Mesendoderm (in vitro differentiated cells): ENCODE measurements at places on chromosomes 3 and 15.

DNA sequence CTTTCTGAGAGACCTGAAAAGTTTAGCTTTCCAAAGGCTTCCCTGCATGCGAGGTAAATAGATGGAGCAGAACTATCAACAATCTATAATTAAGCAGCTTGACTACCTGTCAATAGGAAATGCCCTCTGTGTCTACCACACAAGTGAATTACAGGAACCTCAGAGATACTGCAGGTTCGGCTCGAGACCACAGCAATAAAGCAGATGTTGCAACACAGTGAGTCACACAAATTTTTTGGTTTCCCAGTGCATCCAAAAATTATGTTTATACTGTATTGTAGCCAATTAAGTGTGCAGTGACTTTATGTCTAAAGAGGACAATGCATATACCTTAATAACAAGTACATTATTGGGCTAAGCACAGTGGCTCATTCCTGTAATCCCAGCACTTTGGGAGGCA, 252.0 kb downstream of the UBE2E2 start:
- no peak overlapping the region for H3K4me3 ChIP-seq
- H3K27ac ChIP-seq, result no peak overlapping the region
- H3K36me3 ChIP-seq, result no peaks in the 10 kb centered on the region
- no peaks in the 10 kb centered on the region for H3K4me1 ChIP-seq

DNA sequence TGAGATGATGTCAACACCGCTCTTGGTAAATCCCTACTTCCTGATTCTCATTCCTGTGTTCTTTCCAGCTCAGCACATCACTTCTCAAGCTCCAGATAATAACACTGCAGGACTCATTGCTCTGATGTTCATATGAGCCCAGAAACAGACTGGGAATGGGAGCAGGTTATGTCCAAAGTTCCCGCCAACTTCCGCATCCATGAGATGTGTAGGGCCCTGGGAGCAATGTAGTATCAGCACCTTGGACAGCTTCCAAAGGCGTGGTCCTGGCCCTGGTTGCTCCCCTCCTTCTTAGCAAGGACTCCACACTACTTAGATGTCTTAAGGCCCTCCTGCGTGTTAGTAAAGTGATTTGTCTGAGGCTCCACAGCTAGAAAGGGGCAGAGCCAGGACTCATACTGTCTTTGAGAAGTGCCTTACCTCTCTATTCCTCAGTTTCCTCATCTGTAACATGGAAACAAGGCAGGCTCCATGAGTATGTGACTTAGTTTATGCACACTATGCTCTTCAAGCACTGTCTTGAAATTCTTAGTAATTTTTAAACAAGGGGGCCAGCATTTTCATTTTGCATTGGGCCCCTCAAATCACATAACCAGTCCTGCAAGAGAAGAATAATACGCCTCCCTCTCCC, 27.9 kb upstream of the SLC6A1 start:
- H3K4me3 ChIP-seq, result no peak overlapping the region
- DNase-seq, result peak; percentile 59
- H3K4me1 ChIP-seq, result no peaks in the 10 kb centered on the region

- no peak overlapping the region for H3K27ac ChIP-seq
- H3K27me3 ChIP-seq, result no peaks in the 10 kb centered on the region
- no peaks in the 10 kb centered on the region for H3K36me3 ChIP-seq
- no peak for DNase-seq
- H3K4me1 ChIP-seq, result no peaks in the 10 kb centered on the region
Measured at GRCh38 chr15:36507458-36507857, 72.0 kb upstream of the CDIN1 start.

DNA sequence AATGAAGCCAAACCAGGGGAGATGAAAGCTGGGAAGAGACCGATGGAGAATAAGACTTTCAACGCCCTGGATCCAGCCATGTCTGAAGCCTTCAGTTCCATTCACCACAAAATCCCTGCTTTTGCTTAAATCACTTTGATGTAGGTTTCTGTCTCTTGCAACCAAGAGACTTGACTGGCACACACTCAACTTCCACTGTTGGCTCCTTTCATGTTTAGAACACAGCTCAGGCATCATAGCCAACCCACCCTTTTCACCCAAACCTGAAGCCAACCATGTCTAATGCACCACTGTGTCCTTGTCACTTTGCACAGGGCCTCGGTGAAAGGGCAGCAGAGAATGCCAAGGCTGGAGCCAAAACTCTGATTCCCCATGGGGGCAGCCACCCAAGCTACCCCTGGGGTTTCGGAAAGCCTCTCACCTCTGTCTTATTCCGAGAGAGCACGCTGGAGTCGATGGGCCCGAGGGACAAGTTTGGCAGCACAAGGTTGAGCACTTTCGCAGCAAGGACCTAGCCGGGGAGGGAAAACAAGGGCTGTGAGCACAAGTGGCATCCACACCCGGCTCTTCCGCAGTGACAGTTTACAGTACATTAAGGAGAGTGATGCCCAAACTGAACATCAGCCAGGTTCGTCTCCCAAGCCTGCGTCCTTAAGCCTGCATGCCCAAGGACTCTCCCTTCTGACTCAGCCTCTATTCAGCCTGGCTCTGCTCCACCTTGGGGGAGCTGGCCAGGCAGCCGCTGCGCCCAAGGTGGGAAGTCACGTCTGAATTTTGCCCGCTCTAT, 37.6 kb downstream of the ABTB1 start:
- H3K27ac ChIP-seq, result no peak overlapping the region
- peaks cover 2% of the 10 kb centered on the region for H3K4me1 ChIP-seq
- H3K27me3 ChIP-seq, result no peaks in the 10 kb centered on the region
- H3K4me3 ChIP-seq, result no peak overlapping the region
- no peaks in the 10 kb centered on the region for H3K36me3 ChIP-seq

DNA sequence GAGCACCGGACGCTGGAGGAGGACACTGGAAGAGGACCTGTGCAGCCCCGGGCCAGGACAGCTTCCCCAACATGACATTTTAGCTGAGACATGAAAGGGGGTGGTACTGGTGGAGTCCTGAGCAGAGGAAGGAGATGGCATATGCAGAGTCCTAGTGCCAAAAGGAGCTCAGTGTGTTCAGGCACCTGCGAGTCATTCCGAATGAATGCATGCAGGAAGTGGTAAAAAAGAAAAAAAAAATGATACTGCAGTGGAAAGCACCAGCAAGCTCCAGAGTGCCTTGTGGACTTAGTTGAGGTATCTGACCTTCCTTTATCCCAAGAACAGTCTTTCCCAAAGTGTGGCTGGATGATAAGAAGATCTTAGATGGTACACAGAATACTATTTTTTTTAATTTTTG, 6.6 kb upstream of the ZNF148 start:
- DNase-seq, result no peak
- H3K4me1 ChIP-seq, result no peaks in the 10 kb centered on the region
- no peaks in the 10 kb centered on the region for H3K27me3 ChIP-seq
- no peak overlapping the region for H3K27ac ChIP-seq

GRCh38 chr3:48187579-48188265, 495 bp downstream of the CDC25A start:
- H3K4me1 ChIP-seq, result peaks cover 4% of the 10 kb centered on the region
- H3K4me3 ChIP-seq, result peak overlapping the region; percentile 98
- no peaks in the 10 kb centered on the region for H3K27me3 ChIP-seq
- peak; percentile 59 for DNase-seq

- H3K27me3 ChIP-seq, result peaks cover 4% of the 10 kb centered on the region
- H3K4me3 ChIP-seq, result no peak overlapping the region
- no peak overlapping the region for H3K27ac ChIP-seq
- no peak for DNase-seq
- H3K36me3 ChIP-seq, result no peaks in the 10 kb centered on the region
Measured at GRCh38 chr3:185361920-185362319, 1.0 kb upstream of the MAP3K13 start.

DNA sequence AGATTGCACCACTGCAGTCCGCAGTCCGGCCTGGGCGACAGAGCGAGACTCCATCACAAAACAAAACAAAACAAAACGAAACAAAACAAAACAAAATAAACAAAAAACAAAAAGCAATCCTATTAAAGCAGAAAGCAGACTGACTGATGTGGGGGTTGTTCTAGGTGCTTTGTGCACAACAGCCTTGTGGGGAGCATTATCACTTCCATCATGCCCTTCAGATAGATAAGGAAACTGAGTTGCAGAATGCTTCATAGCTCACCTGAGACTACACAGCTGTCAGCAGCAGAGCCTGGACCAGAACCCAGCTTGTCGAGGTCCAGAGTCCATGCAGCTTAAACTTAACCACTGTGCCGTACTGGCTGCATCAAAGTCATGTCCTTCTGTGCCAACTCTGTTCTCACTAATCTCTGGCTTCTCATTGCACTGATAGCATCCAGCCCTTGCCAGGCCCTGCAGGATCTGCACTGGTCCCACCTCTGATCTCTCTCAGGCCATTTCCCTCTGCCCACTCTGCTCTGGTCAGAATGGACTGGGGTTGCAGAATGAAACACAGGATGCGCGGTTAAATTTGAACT, 47.6 kb upstream of the MRPS22 start:
- H3K36me3 ChIP-seq, result no peaks in the 10 kb centered on the region
- no peak overlapping the region for H3K4me3 ChIP-seq
- no peaks in the 10 kb centered on the region for H3K27me3 ChIP-seq
- no peak overlapping the region for H3K27ac ChIP-seq

DNA sequence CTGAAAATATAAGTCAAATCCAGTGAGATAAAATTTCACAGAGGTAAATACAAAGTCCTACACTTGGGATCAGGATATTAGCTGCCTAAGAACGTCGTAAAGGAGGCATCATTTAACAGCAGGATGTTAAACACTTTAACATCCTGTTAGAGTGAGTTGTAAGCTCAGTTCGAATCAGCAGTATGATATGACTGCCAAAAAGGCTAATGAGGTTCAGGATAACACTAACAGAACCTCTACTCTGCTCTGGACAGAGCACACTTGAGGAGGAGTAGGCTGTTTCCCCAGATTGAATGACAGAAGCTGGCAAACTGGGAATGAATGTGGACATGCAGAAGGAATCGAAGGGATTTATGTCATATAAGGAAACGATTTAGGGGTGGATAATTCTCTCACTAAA, 227.1 kb upstream of the CD96 start:
- no peaks in the 10 kb centered on the region for H3K27me3 ChIP-seq
- H3K27ac ChIP-seq, result no peak overlapping the region
- no peak overlapping the region for H3K4me3 ChIP-seq
- H3K36me3 ChIP-seq, result no peaks in the 10 kb centered on the region
- H3K4me1 ChIP-seq, result peaks cover 2% of the 10 kb centered on the region

GRCh38 chr3:152199102-152199840, 69.5 kb upstream of the MBNL1 start:
- H3K27me3 ChIP-seq, result no peaks in the 10 kb centered on the region
- no peak overlapping the region for H3K27ac ChIP-seq
- no peaks in the 10 kb centered on the region for H3K4me1 ChIP-seq
- no peak overlapping the region for H3K4me3 ChIP-seq
- no peaks in the 10 kb centered on the region for H3K36me3 ChIP-seq
- no peak for DNase-seq

GRCh38 chr3:21754839-21755238, 3.8 kb upstream of the ZNF385D start:
- no peaks in the 10 kb centered on the region for H3K27me3 ChIP-seq
- DNase-seq, result no peak
- no peak overlapping the region for H3K4me3 ChIP-seq
- H3K36me3 ChIP-seq, result no peaks in the 10 kb centered on the region
- H3K4me1 ChIP-seq, result no peaks in the 10 kb centered on the region

DNA sequence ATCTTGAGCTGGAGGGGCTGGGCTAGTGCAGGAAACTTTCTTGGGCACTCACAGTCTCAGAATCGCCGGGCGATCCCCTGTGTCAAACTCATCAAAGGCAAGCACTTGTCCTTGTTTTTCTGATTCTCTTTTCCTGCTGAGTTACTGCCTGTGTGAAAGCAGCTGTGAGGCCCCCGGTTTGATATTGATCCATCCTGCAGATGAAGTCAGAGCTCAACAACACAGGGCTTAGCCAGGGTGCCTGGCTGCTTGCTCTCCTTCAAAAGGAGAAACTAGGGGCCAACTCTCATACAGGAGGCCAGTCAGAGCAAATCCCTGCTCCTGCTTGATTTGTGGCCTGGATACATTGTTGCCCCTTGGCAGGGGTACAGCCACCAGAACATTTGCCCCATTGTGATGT, 22.9 kb downstream of the CLSTN2 start:
- H3K27ac ChIP-seq, result no peak overlapping the region
- no peak for DNase-seq
- H3K4me3 ChIP-seq, result no peak overlapping the region
- H3K36me3 ChIP-seq, result no peaks in the 10 kb centered on the region

DNA sequence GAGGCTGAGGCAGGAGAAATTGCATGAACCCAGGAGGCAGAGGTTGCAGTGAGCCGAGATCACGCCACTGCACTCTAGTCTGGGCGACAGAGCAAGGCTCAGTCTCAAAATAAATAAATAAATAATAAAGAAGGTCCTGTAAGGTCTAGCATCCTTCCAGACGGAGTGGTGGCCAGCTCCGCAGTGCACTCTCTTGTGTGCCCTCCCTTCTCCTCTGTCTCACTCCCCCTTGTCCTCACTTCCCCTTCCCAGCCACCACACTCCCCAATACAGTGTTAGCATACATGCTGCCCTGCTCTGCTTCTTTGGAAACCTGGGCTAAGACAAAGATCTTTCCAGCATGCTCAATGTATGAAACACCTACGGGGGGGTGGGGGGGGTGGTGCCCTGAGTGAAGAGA, 3.4 kb upstream of the CLN6 start:
- DNase-seq, result no peak
- H3K27ac ChIP-seq, result no peak overlapping the region
- H3K4me1 ChIP-seq, result peaks cover 5% of the 10 kb centered on the region
- H3K4me3 ChIP-seq, result no peak overlapping the region

DNA sequence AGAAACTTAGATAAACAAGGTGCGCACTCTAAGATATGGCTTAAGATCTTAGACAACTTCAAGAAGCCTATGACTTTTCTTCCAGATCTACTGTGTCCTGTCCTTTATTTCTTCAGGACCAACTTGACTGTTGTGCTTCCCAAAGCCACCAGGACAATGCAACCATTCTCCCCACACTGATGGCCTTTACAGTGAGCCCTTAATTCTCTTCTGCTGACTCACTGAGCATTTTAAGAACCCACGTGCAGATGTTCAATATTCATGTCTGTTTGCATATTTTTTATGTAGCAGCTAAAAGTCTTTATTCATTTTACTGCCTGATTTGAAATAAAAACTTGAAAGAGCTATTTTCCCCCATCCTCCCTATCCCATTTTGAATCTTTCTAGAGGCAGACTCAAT, 103.3 kb upstream of the SLC2A2 start:
- no peak overlapping the region for H3K4me3 ChIP-seq
- H3K27ac ChIP-seq, result no peak overlapping the region
- DNase-seq, result no peak
- no peaks in the 10 kb centered on the region for H3K36me3 ChIP-seq
- no peaks in the 10 kb centered on the region for H3K27me3 ChIP-seq
- peaks cover 7% of the 10 kb centered on the region for H3K4me1 ChIP-seq

- H3K27ac ChIP-seq, result no peak overlapping the region
- H3K36me3 ChIP-seq, result no peaks in the 10 kb centered on the region
- no peaks in the 10 kb centered on the region for H3K4me1 ChIP-seq
- no peaks in the 10 kb centered on the region for H3K27me3 ChIP-seq
Measured at GRCh38 chr15:68982976-68983563, 31.4 kb upstream of the NOX5 start.

- H3K27ac ChIP-seq, result no peak overlapping the region
- no peak for DNase-seq
- no peaks in the 10 kb centered on the region for H3K27me3 ChIP-seq
- H3K4me1 ChIP-seq, result no peaks in the 10 kb centered on the region
- H3K36me3 ChIP-seq, result no peaks in the 10 kb centered on the region
- no peak overlapping the region for H3K4me3 ChIP-seq
Measured at GRCh38 chr15:98164571-98164970, 204.1 kb downstream of the ARRDC4 start.
